ENCODE measurements at places on chromosomes 1 and 21.
A peak's percentile ranks its signal among the peaks of the same experiment; 100 is the strongest.

- DNase-seq, result no peak
These were observed 90.5 kb downstream of the LAMC2 start for GRCh38 chr1:183276386-183277080.

- no peak for DNase-seq
These were observed 37.5 kb downstream of the TRAPPC10 start for GRCh38 chr21:44049606-44050005.

DNA sequence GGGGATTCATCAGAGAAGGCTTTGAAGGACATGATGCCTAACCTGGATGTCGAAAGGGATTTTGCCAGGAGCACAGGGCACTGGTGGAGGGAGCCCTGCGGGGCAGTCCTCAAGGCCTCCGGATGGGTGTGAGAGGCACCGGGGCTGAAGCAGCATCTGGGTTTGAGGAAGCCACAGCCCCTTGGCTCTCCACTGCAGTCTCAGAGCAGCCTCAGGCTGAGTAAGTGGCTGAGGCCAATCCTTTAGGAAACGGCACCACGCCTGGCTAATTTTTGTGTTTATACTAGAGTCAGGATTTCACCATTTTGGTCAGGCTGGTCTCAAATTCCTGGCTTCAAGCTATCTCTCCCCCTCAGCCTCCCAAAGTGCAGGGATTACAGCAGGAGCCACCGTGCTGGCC lies 12.0 kb downstream of the ERVH48-1 start:
- DNase-seq, result no peak

DNA sequence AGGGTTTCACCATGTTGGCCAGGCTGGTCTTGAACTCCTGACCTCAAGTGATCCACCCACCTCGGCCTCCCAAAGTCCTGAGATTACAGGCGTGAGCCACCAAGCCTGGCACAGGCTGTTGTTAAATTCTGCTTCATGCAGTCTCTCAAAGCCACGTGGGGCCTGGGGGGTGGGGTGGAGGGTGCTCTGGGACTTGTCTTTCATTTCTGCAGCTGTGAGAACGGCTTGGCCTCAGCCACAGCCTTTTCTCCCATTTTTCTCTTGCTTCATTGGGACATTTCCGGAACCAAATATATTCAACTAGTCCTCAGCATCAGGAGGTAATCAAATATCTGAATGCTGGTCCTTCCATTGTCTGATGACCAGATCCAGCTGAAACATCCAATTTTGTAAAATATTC lies 27.6 kb upstream of the KCNE2 start:
- DNase-seq, result no peak

DNA sequence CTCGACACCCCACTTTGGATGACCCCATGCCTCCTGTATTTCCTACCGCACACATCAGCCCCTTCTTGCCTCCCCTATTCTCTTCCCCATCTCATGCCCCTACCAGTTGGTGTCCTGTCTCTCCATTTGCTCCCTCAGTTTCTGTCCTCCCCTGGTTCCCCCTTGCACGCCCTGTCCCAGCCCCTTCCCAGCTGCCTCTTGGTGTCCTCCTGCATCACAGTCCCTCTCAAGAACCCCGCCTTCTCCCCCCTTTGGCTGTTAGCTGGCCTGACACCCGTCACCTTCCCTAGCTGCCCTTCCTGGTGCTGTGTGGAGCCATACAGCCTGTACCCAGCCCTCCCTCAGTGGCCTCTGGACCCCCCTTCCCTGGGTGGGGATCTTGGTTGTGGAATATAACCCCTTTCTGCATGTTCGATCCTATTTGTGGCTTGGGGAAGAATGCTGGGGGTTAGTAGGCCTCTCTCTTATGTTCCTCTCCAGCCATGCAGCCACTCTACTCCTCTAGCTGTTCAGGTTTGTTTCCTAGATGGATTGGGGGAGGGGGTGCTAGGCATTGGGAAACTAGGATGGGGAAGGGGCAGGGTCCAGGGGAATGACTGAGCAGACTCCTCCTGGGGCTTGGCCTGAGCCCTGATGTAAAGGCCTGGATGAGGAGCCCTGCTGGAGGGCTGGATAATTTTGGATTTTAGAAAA lies 41.4 kb upstream of the NFASC start:
- peak; percentile 35 for DNase-seq

DNA sequence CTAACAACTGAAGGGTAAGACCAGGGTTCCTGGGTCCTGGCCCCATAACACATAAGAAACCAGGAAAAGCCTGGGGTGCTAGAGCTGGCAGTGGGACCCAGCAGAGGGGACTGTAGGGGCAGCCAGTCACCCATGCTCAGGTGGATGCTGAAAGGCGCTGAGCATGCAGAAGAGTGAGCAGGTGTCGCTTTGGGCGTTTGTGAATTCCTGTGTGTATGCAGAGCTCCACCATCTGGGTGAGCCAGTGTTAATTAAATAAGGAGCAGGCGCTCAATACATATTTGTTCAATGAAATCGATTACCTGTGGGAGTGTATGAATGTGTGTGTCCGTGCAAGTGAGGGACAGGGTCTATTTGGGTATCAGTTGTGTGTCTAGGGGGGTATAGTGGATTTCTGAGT lies 499 bp downstream of the C1QA start:
- DNase-seq, result no peak

DNA sequence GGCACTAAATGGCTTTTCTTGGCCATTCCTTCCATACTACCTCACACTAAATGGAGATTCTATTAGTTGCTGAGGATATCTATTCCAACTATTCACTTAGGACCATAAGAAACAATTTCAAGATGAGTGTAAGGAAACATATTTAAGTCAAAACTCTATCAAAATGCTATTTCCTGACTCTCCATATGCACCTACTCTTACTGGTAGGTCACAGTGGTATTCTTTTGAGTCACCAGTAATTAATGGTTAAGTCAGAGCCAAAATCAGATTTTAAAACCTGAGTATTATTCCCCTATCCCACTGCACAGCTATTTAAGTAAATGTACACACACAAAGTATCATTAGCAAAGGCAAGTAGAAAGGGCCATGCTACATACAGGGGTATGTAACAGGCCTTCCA lies 50.3 kb downstream of the ARID4B start:
- DNase-seq, result no peak

GRCh38 chr1:2273401-2274090 lies 45.4 kb downstream of the SKI start:
- no peak for DNase-seq

GRCh38 chr1:54499097-54499359 lies 49.0 kb upstream of the ACOT11 start:
- no peak for DNase-seq

- no peak for DNase-seq
These were observed 18.7 kb upstream of the RAP1A start for GRCh38 chr1:111600886-111601386.

- DNase-seq, result no peak
These were observed 37.7 kb downstream of the CD34 start for GRCh38 chr1:207873055-207873890.

- DNase-seq, result no peak
These were observed 9.8 kb downstream of the TMEM35B start for GRCh38 chr1:34975338-34975737.

DNA sequence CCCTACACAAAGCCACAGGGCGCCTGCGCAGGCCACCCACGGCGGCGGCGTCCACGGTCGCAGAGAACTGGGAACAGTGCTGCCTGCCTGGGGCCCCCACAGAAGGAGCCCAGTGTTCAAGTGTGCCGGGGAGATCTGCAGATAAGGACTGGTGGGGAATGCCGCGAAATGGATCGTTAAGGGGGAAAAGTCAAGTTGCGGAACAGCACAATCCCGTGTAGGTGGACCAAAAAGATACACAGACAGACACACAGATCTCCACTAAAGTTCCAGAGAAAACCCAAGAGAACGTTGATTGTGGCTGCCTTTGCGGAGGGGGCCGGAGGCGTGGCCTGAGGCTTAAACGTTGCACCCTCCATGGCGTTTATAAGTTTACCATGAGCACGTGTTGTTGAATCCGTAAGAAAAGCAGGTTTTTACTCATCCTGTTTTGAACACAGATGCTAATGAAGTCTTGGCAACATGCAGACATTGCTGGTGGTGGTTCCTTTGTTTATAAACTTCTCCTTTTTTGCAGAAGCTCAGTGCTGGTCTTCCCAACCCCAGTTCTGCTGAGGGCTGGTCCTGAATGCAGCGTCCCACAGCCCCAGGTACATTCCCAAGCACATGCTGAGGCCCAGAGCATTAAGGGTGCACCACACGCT lies 4.1 kb downstream of the SPATC1L start:
- DNase-seq, result no peak

DNA sequence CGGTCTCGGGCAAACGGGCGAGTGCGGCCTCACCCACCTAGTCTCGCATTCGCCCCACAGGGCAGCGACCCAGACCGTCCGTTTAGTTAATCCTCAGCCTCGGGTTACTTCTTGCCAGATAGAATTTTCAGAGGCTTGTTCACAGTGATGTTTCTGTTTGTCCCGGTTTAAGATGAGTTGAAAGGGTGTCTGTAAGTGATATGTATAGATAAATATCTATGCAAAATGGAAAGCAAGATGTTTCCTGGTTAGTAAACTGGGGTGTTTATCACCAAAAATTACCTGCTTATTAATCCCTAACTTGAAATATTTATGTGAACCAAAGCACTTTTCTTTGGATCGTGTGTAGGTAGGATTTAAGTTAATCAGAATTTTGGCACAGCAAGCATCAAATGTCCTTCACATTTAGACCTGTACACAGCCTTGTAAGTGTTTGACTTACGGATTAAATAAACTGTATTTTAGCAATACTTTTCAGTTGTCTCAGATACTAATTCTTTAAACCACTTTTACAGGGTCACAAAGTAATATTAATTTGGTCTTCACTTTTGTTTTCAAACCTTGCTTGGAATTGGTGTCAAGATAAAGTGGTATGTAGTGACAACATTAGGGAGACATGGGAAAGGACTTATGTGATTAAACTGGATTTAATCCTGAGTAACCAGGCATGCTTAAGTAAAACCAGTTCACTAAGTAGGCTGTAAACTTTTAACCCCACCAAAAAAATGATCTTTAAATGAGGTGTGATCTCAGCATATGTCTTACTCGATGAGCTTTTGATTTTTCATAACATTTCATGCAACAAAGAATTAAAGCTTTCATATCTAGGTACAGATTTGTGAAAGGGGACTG lies 914 bp downstream of the ZNF326 start:
- no peak for DNase-seq

GRCh38 chr1:68197891-68198290 lies 34.4 kb downstream of the WLS start:
- DNase-seq, result no peak

GRCh38 chr1:20207546-20207945 lies 21.2 kb upstream of the PLA2G2C start:
- no peak for DNase-seq

GRCh38 chr1:213989002-213989855 lies 1.5 kb downstream of the PROX1 start:
- DNase-seq, result peak; percentile 32

GRCh38 chr1:76705560-76705959 lies 161.7 kb upstream of the ST6GALNAC5 start:
- DNase-seq, result no peak

- DNase-seq, result peak; percentile 42
These were observed 197.7 kb upstream of the DUSP10 start for GRCh38 chr1:221939607-221940006.

GRCh38 chr1:212967801-212968200 lies 17.5 kb downstream of the VASH2 start:
- DNase-seq, result peak; percentile 37

DNA sequence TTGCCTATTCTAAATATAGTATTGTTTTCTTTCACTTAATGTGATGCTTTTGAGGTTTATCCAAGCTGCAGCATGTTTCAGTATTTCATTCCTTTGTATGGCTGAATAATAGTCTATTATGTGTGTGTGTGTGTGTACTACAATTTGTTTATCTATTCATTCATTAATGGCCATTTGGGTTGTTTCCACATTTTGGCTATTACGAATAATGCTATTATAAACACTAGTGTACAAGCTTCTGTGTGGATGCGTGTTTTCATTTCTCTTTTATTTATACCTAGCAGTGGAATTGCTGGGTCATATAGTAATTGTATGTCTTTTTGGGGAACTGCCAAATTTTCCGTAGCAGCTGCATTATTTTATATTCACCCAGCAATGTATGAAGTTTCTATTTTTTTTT lies 15.0 kb upstream of the THEM5 start:
- DNase-seq, result no peak

GRCh38 chr1:205217418-205217817 lies 5.9 kb upstream of the DSTYK start:
- DNase-seq, result no peak

- no peak for DNase-seq
These were observed 2.7 kb downstream of the ATF3 start for GRCh38 chr1:212611000-212611948.

- no peak for DNase-seq
These were observed 293.9 kb downstream of the BRINP2 start for GRCh38 chr1:177464686-177465085.

- DNase-seq, result no peak
These were observed 13.8 kb downstream of the LYST start for GRCh38 chr1:235852887-235853286.

GRCh38 chr1:194369060-194369459 lies 1182.6 kb upstream of the B3GALT2 start:
- DNase-seq, result no peak

DNA sequence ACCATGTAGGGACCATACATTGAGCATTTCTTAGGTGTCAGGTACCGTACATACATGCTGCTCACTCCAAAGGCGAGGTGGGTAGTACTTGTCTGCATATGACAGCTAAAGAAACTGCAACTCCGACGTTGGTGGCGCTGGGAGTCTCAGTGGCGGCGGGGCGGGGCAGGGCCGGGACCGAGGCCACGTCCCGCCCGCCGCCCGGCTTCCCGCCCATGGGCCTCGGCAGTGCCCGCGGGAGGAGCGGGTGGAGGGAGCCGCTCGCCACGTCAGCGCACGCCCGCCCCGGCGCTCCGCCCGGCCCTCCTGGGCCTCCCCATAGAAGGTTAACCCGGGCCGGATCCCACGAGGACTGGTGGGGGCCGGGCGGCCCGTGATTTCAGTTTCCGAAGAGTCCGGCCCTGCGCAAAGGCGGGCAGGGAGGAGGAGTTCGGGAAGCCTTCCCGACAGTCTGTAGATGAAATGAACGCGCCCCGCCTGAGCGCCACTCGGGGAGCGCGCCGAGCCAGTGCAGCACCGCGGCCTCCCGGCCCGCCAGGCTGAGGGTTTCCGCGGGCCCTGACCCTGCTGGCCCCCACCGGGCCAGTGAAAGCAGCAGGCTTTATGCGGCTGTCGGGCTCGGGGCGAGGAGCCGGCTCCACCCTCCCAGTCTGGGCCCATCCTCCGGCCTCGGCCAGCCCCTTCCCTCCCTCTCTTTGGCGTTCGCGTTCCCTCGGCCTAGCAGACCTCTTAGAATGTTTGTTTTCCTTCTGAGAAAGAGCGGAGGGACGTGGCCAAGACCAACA lies 119.9 kb upstream of the JUN start:
- DNase-seq, result peak; percentile 56
